ENCODE measurements at places on chromosomes 6 and 20.
A peak's percentile ranks its signal among the peaks of the same experiment; 100 is the strongest.

- no peak for DNase-seq
Measured at GRCh38 chr20:58435237-58435636, 46.2 kb downstream of the VAPB start.

DNA sequence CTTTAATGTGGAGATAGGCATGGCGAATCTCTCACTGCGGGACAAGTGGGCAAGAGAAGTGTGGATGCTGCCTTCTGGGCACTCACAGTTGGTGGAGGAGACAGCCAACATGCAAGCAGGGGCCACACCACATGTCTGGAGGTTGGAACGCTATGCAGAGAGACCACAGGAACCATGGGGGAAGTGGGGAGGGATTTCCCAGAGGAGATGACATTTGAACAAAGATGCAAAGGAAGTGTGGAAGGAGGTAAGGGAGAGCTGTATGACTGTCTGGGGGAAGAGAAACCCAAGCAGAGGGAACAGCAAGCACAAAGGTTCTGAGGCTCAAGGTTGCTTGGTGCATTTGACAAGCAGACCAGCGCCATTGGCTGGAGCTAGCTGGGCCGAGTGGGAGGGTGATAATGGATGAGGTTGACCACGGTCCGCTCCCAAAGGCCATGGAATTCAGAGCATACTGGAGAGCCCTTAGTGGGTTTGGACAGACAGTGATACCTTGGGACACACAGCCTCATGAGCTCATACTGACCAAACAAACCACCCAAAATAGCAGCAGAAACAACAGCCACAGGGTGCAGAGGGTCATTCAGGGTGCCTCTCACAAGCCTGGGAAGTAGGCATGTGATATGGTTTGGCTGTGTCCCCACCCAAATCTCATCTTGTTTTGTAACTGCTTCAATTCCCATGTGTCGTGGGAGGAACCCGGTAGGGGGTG, 7.6 kb upstream of the FAM110A start:
- no peak for DNase-seq

DNA sequence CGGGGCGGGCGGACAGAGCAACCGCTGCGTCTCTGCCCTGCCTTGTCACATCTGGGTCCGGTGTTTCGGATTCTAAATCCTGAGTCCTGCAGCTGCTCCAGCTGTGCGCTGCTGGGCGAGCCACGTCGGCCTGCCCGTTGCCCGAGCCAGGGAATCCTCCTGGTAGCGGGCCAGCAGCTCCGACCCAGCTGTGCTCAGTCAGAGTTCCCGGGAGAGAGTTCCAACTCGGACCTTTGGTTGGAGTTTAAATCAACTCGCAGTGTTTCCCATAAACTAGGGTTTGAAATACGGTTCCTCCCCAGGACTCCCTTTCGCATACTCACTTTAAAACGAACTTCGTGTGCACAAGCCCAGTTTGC, 315 bp upstream of the PDE10A start:
- no peak for DNase-seq

GRCh38 chr6:149683256-149683859, 34.5 kb downstream of the LATS1 start:
- no peak for DNase-seq

DNA sequence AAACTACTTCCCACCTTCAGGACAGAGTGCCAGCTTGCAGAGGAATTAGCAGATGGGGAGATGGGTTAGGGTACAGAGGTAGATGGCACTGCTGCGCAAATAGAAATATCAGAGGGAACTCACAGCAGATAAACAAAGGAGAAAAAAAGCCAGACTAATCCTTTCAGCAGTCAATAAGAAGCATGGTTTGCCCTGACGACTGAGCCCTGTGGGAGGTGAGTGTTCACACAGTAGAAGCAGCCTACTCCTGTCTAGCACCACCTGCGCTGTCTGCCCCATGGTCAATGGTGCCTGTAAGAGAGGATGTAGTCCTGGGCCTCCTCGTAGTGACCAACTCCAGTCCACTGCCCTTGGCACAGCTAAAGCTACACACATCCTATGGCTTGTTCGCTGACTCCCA, 174.1 kb downstream of the IBTK start:
- no peak for DNase-seq

DNA sequence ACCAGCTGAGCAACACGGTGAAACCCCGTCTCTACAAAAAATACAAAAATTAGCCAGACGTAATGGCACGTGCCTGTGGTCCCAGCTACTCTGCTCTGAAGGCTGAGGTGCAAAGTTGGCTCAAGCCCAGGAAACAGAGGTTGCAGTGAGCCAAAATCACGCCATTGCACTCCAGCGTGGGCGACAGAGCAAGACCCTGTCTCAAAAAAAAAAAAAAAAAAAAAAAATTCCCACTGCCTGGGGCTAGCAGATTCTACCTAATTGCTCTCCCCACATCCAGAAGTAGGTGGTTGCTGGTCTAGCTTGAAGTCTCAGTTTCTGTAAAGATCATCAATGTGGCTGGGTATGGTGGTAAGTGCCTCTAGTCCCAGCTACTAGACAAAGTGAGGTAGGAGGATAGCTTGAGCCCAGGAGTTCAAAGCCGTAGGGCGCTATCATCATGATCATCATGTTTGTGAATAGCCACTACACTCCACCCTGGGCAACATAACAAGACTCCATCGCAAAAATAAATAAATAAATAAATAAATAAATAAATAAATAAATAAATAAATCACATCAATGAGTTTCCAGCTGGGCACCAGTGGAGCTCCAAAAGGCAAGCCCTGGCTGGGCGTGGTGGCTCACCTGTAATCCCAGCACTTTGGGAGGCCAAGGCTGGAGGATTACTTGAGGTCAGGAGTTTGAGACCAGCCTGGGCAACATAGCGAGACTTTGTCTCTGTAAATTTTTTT, 6.3 kb upstream of the AP5S1 start:
- DNase-seq = no peak

DNA sequence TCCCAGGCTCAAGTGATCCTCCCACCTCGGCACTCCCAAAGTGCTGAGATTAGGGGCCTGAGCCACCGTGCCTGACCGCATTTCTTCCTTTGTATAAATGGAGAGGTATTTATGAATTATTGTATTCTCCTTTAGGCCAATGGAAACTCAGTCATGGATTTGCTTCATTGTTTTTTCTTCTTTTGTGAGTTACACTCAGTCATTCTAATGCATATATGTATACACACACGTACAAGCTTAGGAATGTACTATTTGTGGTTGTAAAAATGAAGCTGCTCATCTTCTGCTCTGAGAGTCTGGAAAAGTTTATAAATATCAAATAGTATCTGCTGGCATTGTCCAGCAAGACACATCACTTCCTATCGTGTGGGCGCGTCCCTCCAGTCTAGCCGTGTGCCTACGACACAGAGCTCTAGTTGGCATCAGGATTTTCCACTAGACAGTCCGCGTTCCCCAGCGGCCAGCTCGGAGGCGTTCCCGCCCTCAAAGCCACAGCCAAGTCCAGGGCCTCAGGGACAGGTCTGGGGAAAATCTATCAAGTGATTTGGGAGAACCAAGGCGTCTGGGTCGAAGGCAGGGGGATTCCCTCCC, 215.2 kb downstream of the NFATC2 start:
- no peak for DNase-seq

DNA sequence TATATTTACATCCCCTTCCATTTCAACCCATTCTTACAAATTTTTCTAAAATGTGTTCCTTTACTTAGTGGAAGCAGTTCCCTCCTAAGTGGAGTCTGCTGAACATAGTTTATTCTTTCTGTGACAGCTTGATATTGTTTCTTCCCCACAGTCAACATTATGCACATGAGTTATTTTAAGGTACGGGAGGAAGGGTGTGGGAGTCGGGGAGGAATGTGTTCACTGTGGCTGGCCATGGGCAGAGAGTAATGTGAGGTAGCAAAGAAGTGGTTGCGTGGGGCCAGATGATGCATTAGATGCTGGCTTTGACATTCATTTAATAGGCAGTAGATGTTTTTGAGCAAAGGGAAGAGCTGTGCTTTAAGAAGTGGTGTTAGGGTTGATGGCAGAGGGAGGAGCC, 98.5 kb downstream of the ARMC2 start:
- no peak for DNase-seq

DNA sequence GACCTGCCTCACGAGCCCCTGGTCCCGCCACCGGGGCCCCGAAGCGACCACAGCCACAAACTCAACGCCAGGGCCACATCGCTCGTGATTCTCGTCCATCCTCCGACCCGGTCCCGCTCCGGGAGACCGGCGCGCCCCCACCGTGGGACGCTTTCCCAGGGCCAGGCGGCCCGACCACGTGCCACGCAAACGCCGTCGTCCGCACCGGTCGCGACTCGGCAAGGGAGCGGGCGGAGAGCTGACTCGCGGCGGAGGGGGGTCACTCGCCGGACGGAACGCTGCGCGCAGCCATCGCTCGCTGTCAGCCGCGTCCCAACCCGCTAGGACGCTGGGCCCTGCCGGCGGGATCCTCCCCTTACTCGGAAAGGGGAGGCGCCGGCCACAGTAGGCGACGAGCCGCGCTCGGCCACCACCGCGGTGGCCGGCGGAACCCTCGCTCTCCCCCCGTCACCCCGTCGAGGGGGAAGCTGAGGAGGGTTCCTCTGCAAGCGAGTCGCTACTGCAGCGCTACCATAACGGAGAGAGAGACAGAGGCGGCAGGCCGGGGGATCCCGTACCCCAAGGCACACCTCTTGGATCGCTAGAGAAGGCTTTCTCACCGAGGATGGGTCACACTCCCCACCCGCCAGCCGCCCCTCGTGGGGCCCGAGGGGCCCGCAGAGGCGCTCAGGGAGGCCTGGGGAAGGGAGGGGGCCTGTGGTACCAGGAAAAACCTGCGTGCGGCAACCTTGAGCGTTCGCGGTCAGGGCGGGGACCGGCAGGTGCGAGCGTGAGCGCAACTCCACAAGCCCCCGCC, 511.8 kb upstream of the ZNF337 start:
- DNase-seq = peak; percentile 23

GRCh38 chr6:157505912-157506491, 125.0 kb downstream of the ZDHHC14 start:
- DNase-seq = no peak

DNA sequence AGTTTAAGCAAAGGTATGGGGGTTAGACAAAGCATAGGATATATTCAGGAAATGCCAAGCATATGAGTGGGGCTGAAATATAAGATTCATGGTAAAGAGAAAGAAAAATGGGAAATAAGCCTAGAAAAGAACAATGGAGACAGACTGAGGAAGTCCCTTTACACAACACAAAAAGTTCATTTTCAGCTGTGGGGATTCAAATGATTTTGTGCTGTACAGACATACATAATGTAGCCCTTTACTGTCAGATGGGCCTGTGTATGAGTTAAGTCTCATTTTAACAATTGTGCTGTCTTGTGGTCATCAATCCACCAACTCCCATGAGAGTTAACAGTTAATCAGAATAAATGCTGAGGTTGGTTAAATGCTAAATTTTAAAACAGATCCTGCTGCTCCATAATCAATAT, 37.2 kb downstream of the REV3L start:
- no peak for DNase-seq

GRCh38 chr20:47667531-47668312, 117.6 kb downstream of the SULF2 start:
- no peak for DNase-seq

DNA sequence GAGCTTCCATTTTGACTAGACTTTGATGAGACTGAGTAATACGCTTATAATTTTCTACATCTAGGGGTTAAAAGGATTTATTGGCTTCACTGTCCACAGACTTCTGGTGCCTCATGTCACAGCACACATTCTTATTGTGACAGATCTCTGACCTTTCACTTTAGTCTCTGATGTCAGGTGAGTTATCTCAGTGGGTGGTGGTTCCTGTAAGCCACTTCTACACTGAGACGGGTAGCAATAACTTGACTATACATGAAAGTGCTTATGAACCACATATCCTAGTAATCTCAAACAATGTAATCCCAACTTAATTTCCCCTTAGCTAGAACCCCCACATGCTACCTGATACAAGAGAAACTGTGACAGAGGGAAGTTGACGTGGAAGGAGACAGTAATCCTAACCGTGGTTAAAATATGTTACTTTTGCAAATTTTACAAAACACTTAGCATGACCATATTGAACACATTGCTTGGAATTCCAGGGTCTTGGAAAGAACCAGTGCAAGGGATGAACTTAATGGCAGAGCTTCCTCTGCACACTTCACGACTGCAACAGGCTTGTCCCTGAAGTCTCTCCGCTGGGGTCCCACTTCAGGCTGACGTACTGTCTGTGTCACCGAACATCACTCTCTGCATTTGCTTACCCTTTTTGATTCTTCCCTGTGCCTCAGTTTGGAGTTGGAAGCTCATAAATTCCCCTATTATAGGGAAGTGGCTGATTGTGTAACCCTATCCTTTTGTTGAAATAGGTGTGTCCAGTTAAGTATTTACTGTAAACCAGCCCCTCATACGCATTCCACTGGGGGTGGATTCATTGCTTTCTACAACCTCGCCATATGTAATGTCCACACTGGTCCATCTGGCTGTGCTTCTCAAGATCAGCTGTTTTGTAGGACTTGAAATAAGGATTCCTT, 6.4 kb upstream of the TRIM40 start:
- no peak for DNase-seq

DNA sequence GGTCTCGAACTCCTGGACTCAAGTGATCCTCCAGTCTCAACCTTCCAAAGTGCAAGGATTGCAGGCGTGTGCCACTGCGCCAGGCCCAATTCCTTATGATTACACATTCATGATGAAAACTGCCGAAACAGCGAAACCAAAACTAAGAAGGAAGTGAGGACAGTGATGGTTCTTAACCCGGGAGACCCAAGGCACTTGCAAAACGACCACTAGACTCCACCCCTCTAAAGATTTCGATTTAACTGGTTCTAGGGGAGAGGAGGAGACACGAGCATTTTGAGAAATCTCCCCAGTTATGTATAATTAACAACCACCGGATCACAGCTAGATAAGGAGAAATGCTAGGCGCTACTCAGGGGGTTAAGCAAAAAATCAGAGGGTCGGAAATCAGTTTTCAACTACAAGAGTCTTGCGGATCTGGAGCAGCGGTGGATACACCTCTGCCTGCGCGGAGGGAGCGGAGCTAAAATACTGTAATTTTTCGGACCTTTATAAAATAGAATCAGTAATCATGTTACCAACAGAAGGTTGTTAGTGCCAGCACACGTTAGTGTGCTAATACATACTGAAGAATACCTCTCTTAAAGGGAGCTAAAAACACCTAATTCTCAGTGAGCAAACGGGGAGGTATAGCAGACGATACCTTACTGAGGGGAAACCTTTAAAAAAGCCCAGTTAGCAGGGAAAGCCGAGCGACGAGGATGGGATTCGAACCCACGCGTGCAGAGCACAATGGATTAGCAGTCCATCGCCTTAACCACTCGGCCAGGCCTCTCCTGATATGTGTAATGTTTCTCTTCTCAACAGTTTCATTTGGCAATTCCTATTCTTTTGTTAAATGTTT, 60.0 kb upstream of the BTN3A2 start:
- no peak for DNase-seq

All from activated T-helper 1 cell treated with anti-CD3 and anti-CD28 coated beads, Interleukin-2, amount 50 U/mL, for 16 hours (primary cell).